K562 (cell line): ENCODE measurements at places on chromosomes 3 and 15. TPM values are rescaled to one million over a fixed set of nuclear protein-coding genes. Genes with fewer than 3 reads are reported as not detected.

Gene PGBD4
- total RNA-seq = 2.1 and 2.2 TPM in 2 replicates

Gene MCTP2
- 0.07 TPM in 2 replicates for total RNA-seq

Gene SLC24A5
- total RNA-seq = not detected in 2 replicates

Gene CNTN3
- 0.04 TPM in 1 of 2 replicates, not detected in the other for total RNA-seq

Gene EFCAB12
- 0.95 and 1.1 TPM in 2 replicates for total RNA-seq

DNA sequence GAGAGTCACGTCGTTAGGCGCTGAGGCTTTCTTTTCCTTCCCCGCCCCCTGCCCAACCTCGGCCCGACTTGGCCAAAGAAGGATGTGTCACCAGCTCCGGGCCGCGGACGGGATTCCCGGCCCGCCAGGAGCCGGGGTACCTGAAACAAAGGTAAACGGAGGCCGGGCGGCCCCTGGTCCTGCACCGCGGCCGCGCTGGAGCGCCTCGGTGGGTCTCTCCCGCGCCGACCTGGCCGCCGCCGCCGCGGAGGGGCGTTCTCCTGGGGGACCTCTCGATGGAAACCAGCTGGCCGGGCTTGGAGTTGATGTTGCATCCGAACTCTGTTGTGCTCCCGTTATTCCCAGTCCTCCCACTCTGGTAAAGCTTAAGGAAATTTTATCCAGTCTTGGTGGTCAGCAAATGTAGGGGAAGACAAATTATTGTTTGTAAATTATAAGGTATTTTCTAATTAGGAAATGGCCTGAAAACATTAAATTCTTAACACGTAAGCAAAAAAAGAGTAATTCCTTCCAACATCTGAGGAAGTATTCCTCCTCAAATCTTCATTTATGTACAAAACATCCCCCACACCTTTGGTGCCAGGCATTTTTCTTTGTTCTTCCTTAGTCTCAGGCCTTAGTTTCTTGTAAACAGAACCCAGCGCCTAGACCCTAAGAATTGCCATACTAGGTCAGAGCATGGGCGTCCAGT is 888 bp downstream of the PPP2R3A start:
- H3K4me1 ChIP-seq = peaks cover 7% of the 10 kb centered on the region
- no peaks in the 10 kb centered on the region for H3K36me3 ChIP-seq
- H3K27me3 ChIP-seq = no peaks in the 10 kb centered on the region

DNA sequence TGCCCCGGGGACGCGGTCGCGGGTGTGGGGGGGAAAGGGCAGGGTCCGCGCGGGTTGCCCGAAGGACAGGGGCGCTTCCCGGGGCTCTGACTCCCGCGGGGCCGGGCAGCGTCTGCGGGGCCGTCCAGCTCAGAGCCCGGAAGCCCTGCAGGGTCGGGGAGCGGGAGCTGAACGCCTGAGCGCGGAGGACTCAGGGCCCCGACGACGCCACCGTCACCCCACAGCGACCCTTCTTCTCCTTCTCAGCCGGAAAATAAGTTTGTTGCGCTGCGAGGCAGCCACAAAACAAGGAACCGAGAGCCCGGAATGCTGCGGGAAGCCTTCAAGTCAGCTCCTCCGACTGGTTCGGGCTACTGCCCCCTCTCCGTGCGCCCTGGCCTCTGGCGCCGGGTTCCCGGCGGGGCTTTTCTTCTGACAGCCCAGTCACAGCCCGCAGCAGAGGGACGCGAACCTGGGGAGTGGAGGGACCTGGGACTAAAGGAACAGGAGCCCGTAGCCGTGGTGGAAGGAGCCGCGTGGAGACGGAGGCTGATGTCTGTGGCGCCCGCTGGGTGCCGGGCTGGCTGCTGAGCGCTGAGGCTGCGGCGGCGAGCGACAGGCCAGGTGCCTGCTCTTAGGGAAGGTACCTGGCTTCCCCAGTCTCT is 484 bp downstream of the CNTN4 start:
- no peaks in the 10 kb centered on the region for H3K4me1 ChIP-seq
- no peak for DNase-seq
- no peak overlapping the region for H3K27ac ChIP-seq
- H3K36me3 ChIP-seq = no peaks in the 10 kb centered on the region
- no peaks in the 10 kb centered on the region for H3K27me3 ChIP-seq
- no peak overlapping the region for H3K4me3 ChIP-seq

- peaks cover 8% of the 10 kb centered on the region; the same call in 1 of the 2 replicates for H3K4me1 ChIP-seq
- DNase-seq = peak; percentile 70
Observed at GRCh38 chr15:67794832-67795574, 30.3 kb upstream of the SKOR1 start.

- H3K36me3 ChIP-seq = peaks cover 86% of the 10 kb centered on the region
- H3K27ac ChIP-seq = no peak overlapping the region
- no peaks in the 10 kb centered on the region for H3K27me3 ChIP-seq
- H3K4me1 ChIP-seq = no peaks in the 10 kb centered on the region
- no peak for DNase-seq
Observed at GRCh38 chr3:47636225-47636624, 57.6 kb upstream of the CSPG5 start.

- H3K36me3 ChIP-seq = no peaks in the 10 kb centered on the region
- H3K4me1 ChIP-seq = no peaks in the 10 kb centered on the region
- H3K27me3 ChIP-seq = no peaks in the 10 kb centered on the region
- H3K4me3 ChIP-seq = no peak overlapping the region
- DNase-seq = no peak
Observed at GRCh38 chr3:1506090-1506489, 413.3 kb downstream of the CNTN6 start.

DNA sequence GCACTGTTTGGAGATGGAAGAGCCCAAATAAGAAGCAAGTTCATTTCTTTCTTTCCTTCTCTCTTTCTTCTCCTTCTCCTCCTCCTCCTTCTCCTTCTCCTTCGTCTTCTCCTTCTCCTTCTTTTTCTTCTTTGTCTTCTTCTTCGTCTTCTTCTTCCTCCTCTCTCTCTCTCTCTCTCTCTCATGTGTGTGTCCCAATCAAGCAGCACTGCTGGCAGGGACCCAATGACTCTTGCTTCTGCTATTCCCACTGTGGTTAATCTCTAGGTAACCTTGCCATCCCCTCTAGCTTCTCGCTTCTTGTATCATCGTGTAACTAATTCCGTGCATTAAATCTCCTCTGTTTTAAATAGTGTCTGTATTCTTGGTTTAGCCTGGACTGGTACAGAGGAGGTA is 26.1 kb upstream of the ZNF280D start:
- no peaks in the 10 kb centered on the region for H3K36me3 ChIP-seq
- no peak overlapping the region for H3K4me3 ChIP-seq
- no peaks in the 10 kb centered on the region for H3K27me3 ChIP-seq
- DNase-seq = no peak
- no peak overlapping the region for H3K27ac ChIP-seq

GRCh38 chr15:75163150-75163564 is 38.5 kb upstream of the C15orf39 start:
- H3K36me3 ChIP-seq = no peaks in the 10 kb centered on the region
- no peak overlapping the region for H3K4me3 ChIP-seq
- H3K4me1 ChIP-seq = peaks cover 40% of the 10 kb centered on the region
- H3K27ac ChIP-seq = peak overlapping the region; percentile 73; the same call in 2 of the 3 replicates
